ENCODE measurements at places on chromosomes 2 and 18.

DNA sequence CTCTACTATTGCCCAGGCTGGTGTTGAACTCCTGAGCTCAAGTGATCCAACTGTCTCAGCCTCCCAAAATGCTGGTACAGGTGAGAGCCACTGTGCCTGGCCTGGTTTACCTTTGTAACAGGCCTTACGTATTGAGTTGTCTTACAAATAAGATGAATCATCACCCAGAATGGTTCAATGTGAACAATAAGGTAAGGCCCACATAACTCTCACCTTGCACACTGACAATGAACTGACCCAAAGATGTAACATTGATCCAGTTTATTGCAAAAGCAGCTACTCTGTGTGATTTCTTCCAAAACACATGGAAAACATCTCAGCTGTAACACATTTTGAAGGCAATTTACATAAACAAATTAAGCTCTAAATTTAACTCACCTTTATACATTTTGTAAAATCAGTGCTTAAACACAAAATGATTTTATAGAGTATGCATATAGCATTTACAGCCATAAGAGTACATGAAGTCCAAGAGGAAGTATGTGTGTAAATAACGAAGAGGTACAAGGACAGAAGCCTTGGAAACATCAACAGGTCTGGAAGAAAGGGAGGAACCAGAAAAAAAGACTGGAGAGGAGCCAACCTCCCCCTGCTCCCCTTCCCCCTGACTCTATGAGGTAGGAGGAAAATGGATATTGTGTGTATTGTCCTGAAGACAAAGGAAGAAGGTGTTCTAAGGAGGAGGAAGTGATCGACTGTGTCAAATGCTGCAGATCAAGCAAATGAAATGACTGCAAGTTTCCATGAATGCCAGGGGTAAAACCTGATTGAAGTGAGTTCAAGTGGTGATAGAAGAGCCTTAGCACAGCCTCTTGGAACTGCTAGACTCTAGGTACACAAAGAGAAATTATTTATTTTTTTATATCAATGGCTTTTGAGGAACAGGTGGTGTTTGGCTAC lies 5.6 kb upstream of the WDFY1 start:
- ATAC-seq: no peak

- ATAC-seq: no peak
Measured at GRCh38 chr2:51420511-51420910, 388.6 kb upstream of the NRXN1 start.

DNA sequence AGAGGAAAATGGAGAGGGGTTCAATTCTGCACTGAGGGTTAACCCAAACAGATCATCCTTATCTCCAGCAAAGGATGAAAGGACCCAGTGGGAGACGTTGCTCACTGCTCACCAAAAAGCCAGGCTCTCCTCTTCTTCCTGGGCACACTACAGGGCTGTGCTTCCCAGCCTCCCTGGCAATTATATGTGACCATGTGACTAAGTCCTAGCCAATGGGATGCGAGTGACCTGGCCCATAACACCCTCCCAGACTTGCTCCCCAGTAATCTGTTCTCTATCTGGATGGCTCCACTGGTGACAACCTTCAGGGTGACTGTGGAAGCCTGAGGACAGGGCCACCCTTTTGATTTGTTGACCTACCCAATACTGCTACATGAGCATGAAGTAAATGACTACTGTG lies 10.9 kb upstream of the PRKCE start:
- ATAC-seq: no peak

- no peak for ATAC-seq
Measured at GRCh38 chr2:227394401-227394800, 6.7 kb upstream of the SCYGR1 start.

DNA sequence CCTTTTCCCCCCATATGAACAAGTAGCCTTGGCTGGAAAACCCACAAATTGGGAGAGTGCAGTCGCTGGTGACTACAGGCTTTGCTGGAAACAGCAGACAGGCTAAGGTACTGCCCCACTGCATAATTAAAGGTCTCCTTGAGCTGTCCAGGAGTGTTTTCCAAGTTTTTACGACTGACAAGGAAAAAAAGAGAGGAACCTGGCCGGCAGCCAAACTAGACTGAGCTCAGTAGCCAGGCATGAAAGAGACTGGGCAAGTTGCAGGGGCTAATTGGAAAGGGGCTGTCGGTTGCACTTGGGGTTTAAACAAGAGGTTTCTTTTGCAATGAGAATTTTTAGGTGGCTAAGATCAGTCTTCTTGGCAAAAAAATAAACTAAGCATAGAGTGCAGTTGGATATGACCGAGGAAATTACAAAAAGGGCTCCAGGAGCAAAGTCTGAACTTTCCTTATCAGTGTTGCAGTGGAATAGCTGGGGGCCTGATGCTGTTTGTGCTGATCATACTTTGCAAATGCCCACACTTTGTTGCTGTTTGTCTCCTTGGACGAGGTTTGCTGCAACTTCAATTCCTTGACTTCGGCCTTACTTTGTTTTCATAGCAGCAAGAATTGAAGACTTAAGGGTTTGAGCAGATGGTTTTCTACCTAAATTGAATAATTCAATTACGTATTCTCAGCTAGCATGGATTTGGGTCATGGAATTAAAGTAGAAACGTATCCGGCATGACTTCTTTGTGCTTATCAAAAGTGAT lies 2.1 kb downstream of the GULP1 start:
- no peak for ATAC-seq

- ATAC-seq: no peak
Measured at GRCh38 chr18:78805840-78806239, 173.8 kb upstream of the SALL3 start.

GRCh38 chr2:230925443-230925878 lies 419 bp upstream of the GPR55 start:
- ATAC-seq: no peak

DNA sequence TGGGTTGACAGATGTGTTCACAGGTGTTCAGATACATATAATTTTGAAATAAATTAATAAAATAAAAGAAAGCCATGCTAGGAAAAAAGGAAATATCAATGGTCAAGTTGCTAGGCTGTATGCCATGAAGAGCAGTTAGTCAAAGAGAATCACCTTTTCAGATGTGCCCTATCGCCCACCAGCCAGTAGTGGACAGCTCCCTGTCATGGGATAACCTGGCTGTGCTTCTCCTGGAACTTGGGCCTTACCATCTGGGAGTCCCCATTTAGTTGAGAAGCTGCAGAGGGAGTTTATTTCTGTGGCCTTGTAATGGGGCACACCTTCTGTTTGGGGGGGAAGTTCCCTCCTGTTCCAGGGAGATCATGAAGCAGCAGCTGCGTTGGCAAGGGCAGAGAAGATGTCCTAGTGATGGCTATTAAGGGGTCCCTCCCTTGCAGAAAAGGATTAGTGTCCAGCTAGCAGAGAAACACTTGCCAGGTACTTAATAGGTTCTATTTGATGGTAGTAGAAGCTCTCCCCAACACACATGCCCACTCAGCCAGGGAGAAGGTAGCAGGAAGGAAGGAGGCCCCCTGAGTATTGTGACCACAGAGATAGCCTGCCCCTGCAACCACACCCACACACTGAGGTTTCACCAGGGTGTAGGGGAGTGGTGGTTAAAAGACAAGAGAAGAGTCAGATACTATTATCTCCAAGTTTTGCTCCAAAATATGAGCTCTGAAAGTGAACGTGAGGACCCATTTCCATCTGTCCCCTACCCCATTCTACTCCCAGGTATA lies 117.7 kb downstream of the B3GNT2 start:
- no peak for ATAC-seq

- no peak for ATAC-seq
Measured at GRCh38 chr2:106972782-106973181, 86.8 kb upstream of the ST6GAL2 start.

GRCh38 chr2:1993711-1994682 lies 249.7 kb upstream of the PXDN start:
- no peak for ATAC-seq

DNA sequence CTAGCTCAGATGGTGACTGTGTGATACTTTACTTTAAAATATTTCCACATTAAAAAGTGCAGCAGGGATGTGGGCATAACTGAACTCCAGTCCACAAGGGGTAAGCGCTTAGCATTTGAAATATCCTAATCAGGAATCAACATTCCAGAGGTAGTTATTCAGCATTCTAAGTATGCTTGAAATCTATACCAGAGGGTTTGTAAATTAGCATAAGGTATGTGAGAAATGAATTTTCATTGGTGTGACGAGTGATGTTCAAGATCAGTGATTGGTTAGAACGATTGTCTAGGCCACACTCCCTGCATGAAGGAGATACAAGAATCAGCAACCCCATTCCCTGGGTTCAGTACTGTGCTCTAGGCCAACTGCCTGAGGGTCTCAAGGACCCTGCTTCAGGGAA lies 42.6 kb downstream of the MAPK4 start:
- ATAC-seq: no peak

DNA sequence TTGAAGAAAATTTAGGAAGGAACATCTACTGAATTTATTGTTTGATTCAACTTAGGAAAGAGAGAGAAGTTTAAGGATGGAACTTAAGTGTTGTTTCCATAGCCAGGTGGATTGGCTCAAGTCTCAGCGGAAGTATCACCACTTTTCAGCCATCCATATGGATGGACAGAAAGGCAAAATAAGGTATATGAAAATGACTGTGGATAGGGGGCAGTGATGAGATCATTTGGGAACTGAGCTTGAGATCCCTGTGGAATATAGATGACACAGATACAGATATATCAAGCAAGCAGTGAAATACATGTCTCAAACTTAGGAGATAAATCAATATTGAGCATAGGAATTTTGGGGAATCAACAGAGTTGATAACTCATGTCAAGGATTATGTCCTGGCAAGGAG lies 1462.7 kb upstream of the NXPH2 start:
- no peak for ATAC-seq

- no peak for ATAC-seq
Measured at GRCh38 chr2:134466141-134466540, 212.3 kb downstream of the MGAT5 start.

- ATAC-seq: no peak
Measured at GRCh38 chr2:133146893-133147292, 421.4 kb downstream of the NCKAP5 start.

DNA sequence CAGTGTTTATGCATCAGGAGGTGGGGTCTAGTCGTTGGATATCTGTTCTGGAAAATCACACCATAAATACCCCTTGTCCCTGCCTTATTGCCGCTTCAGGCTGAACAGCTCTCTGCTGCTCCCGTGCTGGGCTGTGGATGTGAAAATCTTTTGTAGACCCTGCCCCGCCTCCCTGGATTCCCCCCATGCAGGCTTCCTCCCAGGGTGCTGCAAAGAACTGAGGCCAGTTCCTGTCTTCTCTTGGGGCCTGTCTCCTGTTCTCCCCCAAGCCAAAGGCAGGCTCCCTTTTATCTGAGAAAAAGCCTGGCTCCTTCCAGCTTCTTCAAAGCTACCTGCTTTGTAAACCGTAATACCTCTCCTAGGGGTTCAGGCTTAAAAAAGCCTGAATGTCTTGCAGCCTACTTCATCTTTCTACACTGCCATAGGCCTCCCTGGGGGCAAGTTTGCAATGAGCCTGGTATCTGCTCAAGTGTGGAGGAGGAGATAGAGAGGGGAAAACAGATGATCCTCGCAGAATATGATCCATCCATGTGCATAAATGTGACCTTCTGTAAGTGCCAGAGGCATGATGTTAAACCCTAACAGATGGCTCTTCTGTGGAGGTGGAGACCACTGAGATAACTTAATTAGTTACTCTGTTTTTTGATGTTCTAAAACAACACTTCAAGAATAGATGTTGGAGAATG lies 55.3 kb downstream of the VWA3B start:
- no peak for ATAC-seq

DNA sequence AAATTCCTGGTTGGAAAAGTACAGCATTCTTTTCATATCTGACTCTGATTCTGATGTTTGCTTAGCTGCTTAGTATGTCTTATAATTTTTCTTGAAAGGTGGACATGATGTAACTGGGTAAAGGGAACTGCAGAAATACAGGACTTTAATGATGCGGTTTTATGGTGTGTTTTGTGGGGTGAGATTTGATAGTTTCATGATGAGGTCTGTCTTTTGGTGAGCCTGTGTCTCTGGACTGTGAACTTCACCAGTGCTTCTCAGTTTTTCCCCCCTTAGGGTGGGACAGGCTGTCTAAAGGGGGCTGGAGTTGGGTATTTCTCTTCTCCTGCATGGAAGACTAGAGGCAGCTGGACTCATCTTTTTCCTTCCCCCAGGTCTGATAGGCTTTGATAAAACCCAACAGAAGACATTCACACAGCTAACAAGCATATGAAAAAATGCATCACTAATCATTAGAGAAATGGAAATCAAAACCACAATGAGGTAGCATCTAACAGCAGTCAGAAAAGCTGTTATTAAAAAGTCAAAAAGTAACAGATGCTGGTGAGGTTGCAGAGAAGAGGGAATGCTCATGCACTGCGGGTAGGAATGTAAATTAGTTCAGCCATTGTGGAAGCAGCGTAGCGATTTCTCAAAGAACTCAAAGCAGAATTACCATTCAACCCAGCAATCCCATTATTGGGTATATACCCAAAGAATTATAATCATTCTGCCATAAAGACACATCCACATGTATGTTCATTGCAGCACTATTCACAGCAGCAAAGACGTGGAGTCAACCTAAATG lies 77.6 kb downstream of the EPC2 start:
- no peak for ATAC-seq

Data from gastroesophageal sphincter (tissue), 4 donors.